NCI-H1436 treated with DMSO at 0.1 percent for 48 hours (cell line): ENCODE measurements at places on chromosomes 1 and 21.

- peak; percentile 63 for DNase-seq
Measured at GRCh38 chr1:209569455-209570207, 13.9 kb upstream of the CAMK1G start.

- DNase-seq, result no peak
Measured at GRCh38 chr1:228894442-228894989, 159.2 kb downstream of the RHOU start.

DNA sequence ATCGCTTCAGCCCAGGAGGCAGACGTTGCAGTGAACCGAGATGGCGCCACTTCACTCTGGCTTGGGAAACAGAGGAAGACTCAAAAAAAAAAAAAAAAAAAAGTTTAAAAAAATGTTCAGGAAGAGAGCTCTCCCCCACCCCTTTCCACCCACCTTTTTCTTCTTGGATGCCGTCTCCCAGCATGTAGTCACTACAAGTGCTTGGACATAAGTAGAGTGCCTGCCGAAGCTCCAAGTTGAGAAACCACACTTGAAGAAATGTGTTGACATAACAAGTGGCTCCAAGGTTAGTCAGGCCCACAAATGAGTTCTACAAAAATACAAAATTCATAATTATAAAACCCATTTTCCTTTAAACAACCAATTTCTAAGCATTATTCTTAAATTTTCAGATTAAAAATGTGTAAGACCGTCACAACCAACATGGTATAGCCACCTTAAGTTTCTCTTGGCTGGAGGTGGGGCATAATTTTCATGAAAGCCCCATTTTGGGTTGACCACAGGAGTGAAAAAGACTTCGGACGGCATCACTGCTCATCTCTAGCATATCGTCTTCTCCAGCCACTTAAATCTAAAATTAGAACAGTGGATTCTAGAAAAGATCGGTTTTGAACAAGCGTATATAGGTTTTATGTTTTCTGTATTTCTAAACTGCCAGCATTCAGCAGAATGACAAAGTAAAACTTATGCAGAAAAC is 26.4 kb downstream of the USP48 start:
- no peak for DNase-seq

DNA sequence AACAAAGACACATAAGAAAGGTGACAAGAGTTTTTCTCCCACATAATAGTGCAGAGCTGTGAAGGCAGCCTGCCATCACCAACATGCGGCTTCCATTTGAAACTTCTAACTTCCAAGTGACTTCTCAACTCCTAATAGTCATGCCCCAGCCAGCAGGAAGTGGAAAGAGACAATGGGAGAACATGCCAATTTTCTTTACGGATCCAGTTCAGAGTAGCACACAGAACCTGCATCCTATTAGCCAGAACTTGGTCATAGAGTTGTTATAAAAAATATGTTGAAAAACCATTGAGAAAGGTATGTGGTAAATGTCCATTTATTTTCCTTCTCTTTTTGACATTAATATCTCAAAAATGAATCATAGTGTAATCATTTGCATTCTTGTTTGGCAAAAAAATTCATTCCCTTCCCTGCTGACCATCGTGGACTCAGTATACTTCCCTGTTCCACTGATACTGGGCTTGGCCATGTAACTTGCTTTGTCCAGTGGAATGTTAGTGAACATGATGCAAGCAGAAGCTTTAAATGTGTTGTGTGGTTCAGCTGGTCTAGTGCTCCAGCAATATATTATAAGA is 197.4 kb downstream of the SEC16B start:
- DNase-seq, result no peak

DNA sequence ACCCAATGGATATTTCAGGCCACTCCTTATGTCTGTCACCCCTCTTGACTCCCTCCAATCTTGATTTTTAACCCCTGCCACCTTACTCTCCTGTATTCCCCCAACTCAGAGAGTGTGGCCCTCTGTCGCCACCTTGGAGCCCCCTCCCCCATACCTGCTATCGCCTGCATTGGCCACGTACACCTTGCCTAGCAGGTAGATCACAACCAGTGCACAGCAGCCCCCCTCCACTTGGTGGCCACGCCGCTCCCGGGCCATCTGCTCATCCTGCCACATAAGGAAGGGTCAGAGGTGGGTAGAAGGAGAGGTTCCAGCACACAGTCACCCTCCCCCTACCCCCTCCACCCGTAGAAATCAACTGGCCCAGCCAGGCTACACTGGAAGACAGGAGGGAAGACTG is 2.9 kb downstream of the PPM1J start:
- no peak for DNase-seq

GRCh38 chr1:156213644-156213966 is 798 bp downstream of the PMF1 start:
- no peak for DNase-seq

DNA sequence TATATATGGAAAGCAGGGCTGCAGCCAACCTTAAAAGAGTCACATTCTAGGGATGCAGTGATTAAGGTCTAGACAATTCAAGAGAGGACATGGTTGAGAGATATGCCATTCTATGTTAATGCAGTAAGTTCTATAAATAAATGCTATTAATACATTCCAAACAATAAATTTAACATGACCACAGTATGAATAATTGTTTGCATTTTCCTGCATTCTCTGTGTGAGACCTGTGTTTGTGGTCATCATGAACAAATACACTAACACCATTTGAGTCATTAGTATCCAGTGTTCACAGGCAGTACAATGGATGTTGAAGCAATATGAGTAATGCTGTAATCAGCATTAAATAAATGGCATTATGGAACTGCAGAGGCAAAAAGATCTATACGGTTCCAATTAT is 5.5 kb upstream of the ZRANB2 start:
- DNase-seq, result no peak
